GDM1 (cell line): ENCODE measurements at places on chromosomes 1 and 21.

GRCh38 chr1:236904892-236905741, 99.1 kb downstream of the MT1HL1 start:
- DNase-seq: no peak

DNA sequence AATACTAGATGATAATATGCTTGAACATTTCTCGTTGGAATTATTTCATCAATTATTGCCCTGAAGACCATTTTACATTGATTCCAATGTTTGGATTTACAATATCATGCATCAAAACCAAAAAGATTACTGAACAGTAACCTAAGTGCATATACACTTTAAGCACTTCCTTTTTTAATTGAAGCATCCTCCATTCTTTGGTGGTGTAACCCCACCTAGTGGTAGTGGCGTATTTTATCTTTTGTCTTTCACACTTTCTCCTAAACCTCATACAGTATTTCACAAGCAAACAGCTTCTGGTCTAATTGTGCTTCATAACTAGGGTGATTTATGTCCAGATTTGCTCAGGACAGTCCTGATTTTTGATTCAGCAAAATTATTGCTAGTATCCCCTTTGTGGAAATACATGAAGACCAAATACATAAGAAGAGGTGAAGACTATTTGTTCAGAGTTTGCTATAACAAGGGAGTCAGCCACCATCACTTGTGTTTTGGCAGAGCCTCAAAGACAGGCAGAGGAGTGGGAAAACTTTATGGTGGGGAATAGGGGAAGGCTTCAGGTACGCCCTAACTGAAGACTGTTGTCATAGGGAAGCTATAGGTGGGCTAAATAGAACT, 3.4 kb upstream of the NVL start:
- peak; percentile 36 for DNase-seq

DNA sequence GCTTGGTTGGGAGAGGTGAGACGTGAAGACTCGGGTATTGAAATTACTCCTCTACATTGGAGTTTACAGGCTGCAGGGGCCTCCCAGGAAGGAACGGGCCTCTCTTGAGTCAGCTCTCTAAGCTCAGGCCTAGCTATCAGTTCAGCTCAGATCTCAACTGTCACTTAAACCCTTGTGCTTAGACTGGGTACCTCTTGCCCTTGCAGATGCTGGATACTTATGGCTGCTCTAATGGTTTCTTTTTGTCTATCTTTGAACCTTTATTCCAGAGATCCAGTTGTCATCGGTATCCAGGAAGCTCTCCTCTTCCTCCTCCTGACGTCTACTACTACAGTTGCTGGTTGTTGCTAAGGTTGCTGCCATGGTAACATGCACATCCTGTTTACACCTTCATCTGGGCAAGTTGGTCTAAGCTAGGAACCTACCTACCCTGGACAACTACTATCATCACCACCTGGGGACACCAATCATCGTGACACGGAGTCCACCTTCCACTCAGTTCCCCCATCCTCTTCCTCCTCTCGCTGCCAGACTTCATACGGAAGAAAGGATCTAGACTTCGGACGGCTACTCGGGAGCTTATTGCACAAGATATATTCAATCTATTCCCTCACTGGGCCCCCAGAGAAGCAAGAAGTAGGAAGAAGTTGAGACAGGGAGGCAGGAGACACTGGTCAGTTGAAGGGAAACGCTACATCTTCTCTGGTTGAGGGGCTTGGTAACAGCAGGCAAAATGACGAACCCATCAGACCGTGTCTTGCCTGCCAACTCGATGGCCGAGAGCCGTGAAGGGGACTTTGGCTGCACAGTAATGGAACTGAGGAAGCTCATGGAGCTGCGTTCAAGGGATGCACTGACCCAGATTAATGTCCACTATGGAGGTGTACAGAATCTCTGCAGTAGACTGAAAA, 56.1 kb downstream of the ATP2B4 start:
- no peak for DNase-seq

- DNase-seq: no peak
Observed at GRCh38 chr21:43298546-43299440, 128.1 kb downstream of the SIK1 start.

GRCh38 chr1:161989108-161989507, 34.6 kb downstream of the OLFML2B start:
- no peak for DNase-seq

GRCh38 chr1:52899445-52899894, 22.1 kb downstream of the ECHDC2 start:
- DNase-seq: no peak

DNA sequence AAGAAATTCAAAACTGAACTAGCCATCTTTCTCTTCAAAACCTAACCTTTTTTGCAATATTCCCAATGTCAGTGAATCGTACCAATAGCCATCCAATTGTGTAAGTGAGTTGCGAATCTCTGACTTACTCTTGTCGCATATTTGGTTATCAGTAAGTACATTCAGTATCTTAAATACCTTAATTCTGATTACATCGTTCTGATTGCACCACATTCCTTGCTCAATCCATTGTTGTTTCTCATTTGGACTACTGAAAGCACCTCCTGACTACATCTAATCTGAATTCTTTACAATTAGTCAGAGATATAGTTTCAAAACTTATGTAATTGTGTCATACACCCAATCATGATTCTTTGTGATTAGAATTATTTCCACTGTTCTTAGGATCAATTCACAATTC, 16.8 kb upstream of the BRINP3 start:
- no peak for DNase-seq

DNA sequence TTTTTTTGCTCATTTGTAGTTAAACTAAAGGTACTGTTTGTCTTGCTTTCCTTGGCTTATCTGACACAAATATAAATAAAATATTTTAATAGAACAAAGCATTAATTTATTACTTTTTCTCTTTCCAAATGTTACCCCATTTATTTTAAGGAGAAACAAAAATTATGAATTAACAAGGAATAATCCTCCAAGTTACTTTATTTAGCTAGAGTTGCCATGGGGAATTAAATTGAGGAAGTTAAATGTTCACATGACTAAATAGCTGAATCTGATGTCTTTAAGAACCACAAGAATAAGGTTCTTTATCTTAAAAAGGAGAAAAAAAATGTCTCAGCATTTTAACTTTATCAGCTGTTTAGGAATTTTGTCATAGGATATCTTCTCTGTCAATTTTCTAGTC, 12.3 kb downstream of the ATG4C start:
- no peak for DNase-seq

GRCh38 chr1:3247521-3248121, 178.6 kb downstream of the PRDM16 start:
- DNase-seq: no peak

DNA sequence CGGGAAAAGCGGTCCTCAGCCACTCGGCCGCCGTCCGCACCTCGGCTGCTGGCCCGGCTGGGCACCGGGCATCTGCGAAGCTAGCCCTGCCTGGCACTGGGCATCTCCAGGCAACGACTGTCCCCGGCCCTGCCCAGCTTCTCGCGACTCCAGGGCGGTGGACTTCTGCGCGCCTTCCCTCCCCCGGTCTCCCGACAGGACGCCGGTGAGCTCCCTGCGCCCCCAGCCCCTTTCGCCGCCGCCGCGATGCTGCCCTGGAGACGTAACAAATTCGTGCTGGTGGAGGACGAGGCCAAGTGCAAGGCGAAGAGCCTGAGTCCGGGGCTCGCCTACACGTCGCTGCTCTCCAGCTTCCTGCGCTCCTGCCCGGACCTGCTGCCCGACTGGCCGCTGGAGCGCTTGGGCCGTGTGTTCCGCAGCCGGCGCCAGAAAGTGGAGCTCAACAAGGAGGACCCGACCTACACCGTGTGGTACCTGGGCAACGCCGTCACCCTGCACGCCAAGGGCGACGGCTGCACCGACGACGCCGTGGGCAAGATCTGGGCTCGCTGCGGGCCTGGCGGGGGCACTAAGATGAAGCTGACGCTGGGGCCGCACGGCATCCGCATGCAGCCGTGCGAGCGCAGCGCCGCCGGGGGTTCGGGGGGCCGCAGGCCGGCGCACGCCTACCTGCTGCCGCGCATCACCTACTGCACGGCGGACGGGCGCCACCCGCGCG, 514 bp downstream of the FAM43B start:
- no peak for DNase-seq

DNA sequence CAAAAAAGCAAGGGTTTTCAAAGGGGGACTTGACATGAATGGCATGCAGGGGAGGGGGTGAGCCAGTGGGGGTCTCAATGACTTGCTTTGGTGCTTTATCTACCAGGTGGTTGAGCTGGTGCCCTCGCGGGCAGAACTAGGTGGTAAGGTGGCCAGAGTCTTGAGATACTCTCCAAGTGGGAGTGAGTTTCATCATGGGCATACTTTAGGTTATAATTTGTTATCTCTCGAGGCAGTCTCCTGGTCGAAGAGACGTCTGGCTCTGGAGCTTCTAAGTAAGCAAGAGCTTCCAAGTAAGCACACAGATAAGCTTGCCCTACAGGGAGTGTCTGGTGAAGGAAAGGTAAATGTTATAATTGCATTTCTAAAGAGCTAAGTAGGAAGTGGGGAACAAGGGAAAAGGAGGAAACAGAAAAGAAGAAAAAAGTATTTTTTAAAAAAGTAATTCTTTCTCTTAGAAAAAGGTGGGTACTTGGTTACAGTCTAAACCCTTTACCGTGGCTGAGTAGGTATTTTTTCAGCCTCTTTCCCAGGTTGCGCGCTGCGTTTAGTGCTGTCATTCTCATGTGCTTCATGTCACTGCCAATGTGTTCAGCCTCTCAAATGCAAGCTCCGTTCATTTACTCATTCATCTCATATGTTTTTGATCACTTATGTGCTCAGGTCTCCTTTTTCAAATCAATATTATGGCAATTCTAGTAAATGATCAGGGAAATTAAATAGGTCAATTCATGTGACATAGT, 31.6 kb upstream of the DNAJC6 start:
- DNase-seq: no peak

GRCh38 chr1:62810420-62811274, 26.7 kb downstream of the ATG4C start:
- DNase-seq: no peak

- no peak for DNase-seq
Observed at GRCh38 chr1:168281603-168282325, 1.1 kb downstream of the TBX19 start.

DNA sequence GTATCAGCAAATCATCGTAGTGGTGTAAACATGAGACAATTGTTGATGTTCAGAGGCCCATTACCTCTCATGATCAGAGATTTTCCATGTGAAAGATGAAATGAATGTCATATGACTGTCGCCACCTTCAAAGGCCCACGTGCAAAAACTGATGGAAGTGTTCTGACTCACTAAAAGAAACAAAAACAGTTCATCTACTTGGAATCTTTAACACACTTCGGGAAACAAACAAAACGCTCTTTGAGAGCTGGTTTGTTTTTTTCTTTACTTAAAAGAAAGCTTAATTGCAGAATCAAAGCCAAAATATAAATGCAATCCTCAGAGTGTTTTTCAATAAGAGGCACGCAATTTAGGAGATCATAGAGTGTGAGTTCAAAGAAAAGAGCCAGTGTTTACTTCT, 100.8 kb downstream of the PLPPR4 start:
- DNase-seq: no peak

DNA sequence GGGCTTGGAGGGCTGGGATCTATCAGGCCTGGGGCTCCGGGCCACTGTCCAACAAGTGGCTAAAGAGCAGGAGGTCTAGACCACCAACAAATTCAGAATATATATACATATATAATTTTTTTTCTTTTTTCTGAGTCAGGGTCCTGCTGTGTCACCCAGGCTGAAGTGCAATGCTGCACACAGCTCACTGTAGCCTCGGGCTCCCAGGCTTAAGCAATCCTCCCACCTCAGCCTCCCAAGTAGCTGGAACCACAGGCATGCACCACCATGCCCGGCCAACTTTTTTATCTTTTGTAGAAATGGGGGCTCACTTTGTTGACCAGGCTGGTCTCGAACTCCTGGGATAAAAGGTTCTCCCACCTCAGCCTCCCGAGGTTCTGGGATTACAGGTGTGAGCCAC, 6.8 kb upstream of the LAPTM5 start:
- no peak for DNase-seq

DNA sequence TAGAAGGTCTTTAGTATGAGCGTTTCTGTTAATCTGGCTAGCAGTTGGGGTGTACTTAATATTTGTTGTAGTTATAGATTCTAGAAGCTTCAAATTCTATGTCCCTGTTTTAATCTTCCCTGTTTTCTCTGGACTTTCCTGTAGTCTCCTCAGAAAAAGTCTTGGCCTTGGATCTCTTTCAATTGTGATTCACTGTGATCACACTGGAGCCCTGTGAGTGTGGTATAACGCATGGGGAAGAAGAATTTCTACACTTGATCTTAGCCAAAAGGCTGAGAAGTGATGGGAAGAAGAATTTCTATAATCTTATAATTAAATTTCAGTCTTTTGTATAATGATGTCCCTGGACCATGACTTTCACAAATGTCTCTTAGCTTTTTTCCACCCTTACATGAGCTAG, 36.7 kb upstream of the COP1 start:
- DNase-seq: no peak

DNA sequence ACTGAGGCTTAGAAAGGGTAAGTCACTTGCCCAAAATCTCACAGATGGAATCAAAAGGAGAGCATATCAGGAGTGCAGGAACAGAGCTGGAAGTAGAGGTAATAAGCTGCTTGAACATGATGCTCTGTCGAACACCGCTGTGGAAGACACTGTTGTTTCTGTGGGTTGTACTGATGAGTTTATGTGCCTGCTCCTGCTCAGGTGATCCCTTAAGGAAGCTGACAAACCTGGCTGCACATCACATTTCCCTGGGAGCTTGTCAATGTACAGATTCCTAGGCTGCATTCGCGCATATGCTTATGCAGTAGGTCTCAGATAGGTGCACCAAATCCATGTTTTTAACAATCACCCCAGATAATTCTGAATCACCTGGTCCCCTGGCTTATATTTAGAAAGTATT, 79.7 kb downstream of the ZNF326 start:
- DNase-seq: no peak

GRCh38 chr1:116721451-116722007, 32.7 kb upstream of the CD2 start:
- no peak for DNase-seq

DNA sequence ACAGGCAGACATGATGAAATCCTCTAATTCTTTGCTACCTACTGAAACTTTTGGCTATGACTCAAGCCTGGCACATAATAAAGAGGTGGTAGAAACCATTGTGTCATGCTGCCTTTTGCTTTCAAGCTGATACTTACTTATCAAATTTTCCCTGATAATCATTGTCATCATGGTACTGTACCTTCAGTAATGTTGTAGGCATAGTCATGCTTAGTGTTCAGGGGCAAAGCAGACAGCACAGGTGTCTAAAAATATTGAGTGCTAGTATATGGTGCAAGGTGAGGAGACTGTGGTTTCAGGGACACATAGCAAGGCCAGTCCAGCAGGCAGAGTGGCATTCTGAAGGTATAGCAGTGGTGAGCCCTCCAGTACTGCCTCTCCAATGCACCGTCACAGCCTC, 226.9 kb upstream of the DEPDC1 start:
- no peak for DNase-seq

DNA sequence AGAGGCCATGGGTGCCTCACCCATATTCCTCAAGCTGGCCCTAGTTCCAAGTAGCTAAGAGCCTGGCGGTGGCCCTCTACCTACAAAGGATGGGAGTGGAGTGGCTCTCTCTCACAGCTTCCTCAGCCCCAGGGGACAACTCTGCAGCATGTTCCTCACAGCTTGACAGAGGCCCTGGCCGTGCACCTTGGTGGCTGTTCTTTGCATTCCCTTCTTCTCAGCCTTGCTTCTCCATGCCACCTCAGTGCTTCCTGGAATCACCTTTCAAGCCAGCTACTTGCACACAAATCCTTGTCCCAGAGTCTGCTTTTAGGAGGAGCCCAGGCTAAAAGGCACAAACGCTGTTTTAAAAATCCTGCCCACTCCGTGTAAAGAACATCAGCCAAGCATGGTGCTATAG, 69.0 kb upstream of the DIRAS3 start:
- no peak for DNase-seq

GRCh38 chr1:30609336-30609998, 113.9 kb downstream of the MATN1 start:
- DNase-seq: no peak
